Spinal cord (tissue), 10 donors: ENCODE measurements at places on chromosomes 5 and 9.

DNA sequence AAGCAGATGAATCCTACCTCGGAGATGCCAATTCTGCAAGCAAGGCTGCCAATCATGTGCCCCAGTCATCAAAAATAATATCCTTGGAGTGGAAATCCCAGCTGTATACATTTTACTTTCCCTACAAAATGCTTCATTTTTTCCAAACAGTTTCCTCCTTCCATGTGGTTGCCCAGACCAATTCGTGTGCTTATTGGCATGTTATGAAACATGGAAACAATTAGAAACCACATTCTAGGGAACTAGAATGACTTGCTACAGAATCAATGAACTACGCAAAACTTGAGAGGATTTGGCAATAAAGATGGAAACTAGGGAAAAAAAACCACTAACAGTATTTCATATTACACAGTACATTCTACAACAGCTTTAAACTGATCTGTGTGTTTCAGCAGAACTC is 584.5 kb upstream of the DMAC1 start:
- DNase-seq, result no peak

DNA sequence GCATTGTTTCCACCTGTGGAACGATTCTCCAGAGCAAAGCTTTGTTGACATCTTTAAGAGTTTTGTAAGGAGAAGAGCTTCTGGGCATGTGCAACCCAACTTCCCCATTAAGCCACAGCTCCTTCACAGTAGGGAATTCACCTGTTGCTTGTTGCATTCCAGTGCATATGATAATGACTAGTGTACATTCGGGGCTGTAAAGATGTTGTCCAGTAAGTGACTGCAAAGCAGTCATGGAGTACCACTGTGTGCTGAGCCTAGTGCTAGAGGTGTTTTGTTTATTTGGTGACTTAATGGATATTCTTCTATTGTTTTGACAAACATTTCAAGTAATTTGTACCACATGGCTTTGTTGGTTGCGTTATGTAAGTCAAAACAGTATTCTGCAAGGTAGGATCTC is 12.8 kb downstream of the UGCG start:
- DNase-seq, result no peak

GRCh38 chr5:150644514-150644913 is 4.1 kb downstream of the SYNPO start:
- no peak for DNase-seq

- no peak for DNase-seq
Measured at GRCh38 chr5:1217596-1218206, 7.5 kb upstream of the SLC6A18 start.

GRCh38 chr5:1461396-1461795 is 16.2 kb upstream of the SLC6A3 start:
- DNase-seq, result no peak

- no peak for DNase-seq
Measured at GRCh38 chr5:75869891-75870290, 152.7 kb upstream of the POC5 start.

- DNase-seq, result no peak
Measured at GRCh38 chr9:137410891-137411249, 12.1 kb downstream of the EXD3 start.

- DNase-seq, result no peak
Measured at GRCh38 chr5:40356248-40356647, 323.5 kb upstream of the PTGER4 start.
